ENCODE measurements at places on chromosomes 16 and 17.

DNA sequence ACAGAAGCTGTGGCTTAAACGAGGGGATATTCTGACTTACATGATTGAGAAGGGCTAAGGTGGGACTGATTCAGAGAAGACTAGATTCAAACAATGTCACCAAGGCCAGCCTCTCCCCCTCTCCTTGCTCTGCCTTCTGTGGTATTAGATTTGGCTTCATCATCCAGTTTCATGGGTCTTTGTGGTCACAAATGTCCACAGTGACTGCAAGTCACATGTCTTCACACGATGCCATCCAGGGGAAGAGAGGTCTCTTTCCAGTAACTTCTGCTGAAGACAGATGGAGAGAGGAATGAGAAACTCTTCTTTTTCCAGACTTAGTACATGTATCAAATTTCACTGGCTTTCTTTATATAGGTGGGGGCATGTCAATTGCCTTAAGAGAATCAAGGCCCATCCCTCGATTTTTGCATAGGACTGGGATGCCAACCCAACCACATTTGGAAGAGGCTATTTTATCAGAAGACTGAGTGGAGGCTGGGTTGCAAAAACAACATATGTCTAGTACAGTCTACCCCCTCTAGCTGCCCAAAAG, 57.3 kb upstream of the HNF1B start:
- no peak for DNase-seq

- DNase-seq: no peak
Observed at GRCh38 chr16:66490774-66491715, 58.9 kb downstream of the TK2 start.

GRCh38 chr17:65527381-65527780, 34.1 kb downstream of the AXIN2 start:
- no peak for DNase-seq

DNA sequence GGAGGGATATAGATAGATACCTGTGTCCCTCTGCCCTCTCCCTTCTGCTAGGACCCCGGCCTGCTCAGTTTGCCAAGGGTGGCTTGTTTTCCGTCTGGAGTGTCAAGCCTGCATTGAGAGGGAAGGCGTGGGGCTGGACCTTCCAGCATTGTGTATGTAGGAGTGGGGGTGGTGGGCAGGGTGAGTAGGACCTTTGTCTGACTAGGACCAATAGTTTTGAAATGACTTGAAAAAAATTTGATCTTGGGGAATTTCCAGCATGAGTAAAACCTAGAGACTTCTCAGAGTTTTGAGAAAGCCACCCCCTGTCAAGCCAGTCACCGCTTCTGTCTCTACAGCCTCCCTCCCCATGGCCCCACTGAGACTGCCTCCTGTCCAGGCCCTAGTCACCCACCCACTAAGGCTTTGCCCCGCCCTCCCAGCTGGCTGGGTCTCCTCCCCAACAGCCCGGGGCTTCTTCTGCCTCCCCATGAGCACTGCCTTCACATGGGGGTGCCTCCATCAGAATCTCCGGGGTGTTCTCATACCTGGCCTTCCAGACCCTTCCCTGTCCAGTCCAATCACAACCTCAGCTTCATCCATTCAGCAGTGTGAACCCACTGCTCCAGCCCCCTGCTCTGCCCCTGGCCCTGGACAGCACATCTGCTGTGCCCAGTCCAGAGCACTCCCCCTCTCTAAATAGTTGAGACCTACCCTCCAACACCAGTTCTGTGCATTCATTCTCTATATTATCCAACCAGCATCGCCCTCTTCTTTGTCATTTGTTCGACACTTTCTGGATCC, 207.0 kb downstream of the MSI2 start:
- DNase-seq: peak; percentile 45

DNA sequence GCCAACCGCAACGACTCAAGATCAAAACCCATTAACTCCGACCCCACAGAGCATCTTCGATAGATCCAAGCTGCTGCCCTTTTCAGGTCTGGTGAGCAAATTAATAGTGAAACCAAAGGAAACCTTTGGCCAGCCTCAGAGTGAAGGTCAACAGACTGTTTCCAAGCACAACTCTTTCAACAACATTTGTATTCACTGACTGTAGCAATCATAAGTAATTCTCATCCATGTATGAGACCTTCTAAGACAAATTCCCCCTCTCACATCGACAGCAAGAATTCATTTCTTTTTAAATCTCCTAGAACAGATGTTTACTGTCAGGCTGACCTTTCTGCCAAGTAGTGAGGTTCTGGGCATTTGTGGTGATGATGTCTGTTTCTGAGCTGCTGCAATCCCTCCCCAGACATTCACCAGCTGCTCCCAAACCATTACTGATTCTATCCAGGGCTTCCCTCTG, 64.2 kb downstream of the SLC39A11 start:
- DNase-seq: no peak

DNA sequence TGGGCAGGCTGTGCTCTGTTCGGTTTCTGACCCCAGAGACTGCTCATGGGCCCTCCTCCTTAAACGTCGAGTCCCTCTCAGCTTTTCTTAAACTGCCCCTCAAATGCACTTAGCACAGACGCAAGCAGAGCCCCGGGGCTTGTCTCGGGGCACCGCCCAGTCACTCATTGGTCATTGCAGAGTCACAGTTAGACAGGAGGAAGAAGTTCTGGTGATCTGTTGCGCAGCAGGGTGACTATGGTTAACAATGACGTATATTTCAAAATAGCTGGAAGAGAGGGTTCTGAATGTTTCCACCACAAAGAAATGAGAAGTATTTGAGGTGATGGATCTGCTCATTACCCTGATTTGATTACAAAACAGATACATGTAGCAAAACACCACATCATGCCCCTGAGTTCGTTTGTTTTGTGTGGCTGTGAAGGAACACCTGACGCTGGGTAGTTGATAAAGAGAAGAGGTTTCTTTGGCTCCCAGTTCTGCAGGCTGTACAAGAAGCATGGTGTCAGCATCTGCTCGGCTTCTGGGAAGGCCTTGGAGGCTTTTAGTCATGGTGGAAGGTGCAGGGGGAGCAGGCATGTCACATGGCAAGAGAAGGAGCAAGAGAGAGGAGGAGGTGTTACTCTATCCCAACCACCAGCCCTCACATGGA, 387.4 kb downstream of the CPPED1 start:
- DNase-seq: no peak

GRCh38 chr17:73284906-73285602, 23.4 kb upstream of the CPSF4L start:
- no peak for DNase-seq

DNA sequence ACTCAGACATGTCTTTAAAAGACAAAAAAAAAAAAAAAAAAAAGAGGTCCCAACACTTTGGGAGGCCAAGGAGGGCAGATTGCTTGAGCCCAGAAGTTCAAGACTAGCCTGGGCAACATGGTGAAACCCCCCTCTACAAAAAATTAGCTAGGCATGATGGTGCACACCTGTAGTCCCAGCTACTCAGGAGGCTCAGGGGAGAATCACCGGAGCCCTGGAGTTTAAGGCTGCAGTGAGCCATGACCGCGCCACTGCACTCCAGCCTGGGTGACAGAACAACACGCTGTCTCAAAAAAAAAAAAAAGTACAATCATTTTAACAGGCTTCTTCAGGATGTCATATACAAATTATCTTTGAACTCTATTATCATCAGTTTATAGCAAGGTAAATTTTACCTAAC, 22.0 kb downstream of the C16orf87 start:
- DNase-seq: no peak

DNA sequence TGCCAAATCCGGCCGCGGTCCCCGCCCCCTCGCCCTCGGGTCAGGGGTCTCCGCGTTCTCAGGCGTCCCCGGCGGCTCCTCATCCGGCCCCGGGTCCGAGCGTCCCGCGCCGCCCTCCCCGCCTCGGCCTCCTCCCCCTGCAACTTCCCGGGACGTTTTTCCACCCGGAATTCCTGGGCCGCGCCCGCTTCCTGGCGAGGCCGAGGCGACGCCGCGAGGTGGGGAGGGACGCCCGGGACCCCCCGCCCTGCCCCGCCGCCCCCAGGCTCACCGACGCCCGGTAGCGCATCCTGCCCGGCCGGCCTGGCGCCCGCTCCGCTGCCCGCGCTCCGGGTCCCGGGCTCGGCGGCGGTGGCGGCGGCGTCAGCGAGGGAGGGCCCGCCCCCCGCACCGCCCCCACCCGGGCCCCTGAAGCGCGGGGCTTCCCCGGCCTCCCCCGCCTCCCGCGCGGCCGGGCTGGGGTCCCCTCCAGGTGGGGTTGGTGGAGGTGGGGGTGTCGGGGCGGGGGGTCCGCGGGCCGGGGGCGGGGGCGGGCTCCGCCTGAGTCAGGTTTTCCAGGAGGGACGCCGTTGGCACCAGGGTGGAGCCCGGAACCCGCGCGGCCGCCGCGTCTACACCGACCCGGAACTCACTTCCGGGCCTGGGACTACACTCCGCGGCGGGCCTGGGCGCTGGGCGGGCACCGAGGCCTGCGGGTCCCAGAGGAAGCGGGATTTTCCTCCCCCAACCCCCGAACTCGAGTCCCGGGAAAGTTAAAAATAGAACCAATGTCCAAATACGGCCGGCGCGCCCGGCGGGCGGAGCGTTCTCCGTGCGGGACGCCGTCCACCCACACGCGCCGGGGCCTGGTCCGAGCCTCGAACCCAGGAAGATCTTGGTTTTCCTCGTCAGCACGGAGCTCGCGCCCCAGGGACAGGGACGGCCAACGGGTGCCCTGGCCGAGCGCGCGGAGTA, 6.8 kb downstream of the MYO1C start:
- peak; percentile 74 for DNase-seq

DNA sequence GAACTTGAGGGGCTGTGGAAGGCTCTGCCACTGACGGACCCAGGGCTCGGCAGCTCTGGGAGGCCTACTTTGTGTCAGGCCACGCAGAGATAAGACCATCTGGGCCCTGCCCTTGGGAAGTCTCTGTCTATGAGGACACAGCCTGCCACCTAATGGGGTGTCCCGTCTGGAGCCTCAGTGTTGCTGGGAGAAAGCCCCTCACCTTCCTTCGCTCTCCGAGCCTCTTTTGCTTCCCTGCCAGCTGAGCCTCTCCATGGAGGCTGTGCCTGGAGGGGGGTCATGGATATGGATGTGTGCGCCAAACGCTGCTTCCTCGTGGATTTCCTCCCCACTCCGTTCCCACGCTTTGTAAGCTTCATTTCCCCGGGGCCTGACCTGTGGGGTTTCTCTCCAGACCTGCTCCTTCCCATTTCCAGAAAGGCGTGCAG, 228.8 kb downstream of the SEC14L1 start:
- DNase-seq: no peak

- DNase-seq: no peak
Observed at GRCh38 chr16:85399583-85400284, 213.4 kb upstream of the GSE1 start.

GRCh38 chr16:680625-680945, 375 bp downstream of the STUB1 start:
- DNase-seq: no peak

- no peak for DNase-seq
Observed at GRCh38 chr16:285146-286055, 2.4 kb downstream of the PDIA2 start.

DNA sequence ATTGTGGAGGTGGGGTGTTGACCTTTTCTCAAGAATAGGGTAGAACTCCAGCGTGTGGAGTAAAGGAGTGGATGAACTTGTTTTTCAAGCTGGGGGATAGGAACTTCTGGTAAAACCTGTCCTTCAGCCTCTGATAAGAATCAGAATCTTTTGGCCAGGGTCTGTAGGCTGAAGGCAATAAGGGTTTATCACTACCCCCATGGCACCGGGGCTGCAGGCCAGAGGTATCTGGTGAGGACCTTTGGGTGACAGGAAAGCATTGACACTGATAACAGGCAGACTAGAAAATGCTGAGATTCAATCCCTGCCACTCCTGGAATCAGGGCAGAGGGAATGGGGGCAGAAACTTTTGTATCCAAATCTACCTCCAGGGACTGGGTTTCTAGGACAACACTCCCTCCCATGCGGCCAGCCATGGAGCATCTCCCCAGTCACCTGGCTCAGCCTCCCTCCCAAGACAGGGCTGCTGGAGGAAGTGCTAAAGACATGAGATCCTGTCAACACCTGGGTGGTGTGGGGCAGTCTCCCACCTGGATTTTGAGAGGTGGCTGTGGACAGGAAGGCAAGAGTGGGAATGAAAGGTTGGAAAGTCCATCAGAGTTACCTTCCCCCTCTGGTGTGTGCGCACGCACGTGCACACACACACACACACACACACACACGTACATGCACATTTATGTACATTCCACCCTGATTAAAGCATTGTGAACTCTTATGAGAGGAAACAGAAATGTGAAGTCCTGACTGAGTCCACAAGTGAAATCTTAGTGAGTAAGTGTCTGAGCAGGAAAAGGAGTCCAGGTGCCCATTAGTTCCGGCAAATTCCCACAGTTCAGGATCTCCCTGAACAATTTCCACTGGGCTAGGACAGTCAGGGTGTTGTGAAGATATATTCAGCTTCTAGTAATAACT, 53.1 kb upstream of the MARCHF10 start:
- no peak for DNase-seq

GRCh38 chr17:1223662-1224061, 43.9 kb upstream of the ABR start:
- DNase-seq: no peak

GRCh38 chr17:56111706-56112485, 41.4 kb upstream of the ANKFN1 start:
- DNase-seq: no peak

DNA sequence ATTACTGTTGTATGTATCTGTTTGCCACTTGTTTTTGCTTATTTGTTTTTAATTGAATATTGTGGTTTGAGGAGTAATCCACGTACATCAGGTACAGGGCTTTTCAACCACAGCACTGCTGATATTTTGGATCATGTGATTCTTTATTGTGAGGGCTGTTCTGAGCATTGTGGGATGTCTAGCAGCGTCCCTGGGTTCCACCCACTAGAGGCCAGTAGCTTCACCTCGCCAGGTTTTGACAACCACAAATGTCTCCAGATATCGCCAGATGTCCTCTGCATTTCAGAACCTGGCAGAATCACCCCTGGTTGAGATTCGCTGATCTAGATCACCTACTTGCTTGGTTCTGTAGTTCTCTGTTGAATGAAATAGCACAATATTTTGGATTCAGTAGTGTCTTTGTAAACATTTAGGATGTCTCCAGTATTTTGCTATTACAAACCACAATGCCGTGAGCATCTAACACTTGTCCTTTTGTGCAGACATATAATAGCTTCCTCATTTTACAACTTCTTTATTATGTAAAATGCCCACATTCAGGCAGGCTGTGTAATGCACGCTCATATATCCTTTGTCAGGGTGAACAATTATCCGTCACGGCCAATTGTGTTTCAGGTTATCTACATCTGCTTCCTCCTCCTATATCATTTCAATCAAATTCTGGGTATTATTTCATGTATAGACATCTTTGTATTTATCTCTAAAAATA, 380.3 kb downstream of the SNX29 start:
- no peak for DNase-seq

DNA sequence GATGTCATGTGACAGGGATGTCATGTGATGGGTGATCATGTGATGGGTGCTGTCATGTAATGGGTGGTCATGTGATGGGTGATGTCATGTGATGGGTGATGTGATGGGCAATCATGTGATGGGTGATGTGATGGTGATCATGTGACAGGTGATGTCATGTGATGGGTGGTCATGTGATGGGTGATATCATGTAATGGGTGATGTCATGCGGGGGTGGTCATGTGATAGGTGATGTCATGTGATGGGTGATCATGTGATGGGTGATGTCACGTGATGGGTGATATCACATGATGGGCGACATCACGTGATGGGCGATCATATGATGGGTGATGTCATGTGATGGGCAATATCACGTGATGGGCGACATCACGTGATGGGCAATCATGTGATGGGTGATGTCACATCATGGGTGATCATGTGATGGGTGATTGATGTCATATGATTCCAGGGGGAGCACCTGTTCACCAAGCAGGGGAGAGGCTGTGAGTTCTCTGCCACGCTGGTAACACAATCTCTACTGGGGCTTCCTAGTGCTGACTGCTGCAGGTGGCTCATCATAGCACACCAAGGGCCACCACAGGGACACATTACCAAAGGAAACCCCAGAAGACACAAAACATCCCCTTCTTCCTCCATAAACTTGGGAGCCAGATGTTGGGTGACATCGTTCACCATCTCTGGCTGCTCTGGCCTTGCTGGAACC, 16.5 kb downstream of the CD300LB start:
- no peak for DNase-seq

Measured in stimulated activated CD4-positive, alpha-beta T cell treated with anti-CD3 and anti-CD28 coated beads, Interleukin-2, amount 100 ng/mL, for 4 hours (primary cell).